ENCODE measurements at places on chromosomes 11 and 22.

- no peaks in the 10 kb centered on the region for H3K36me3 ChIP-seq
- H3K27ac ChIP-seq, result no peak overlapping the region
- H3K27me3 ChIP-seq, result peaks cover 4% of the 10 kb centered on the region
These were observed 43.9 kb upstream of the LRRC32 start for GRCh38 chr11:76714493-76714892.

DNA sequence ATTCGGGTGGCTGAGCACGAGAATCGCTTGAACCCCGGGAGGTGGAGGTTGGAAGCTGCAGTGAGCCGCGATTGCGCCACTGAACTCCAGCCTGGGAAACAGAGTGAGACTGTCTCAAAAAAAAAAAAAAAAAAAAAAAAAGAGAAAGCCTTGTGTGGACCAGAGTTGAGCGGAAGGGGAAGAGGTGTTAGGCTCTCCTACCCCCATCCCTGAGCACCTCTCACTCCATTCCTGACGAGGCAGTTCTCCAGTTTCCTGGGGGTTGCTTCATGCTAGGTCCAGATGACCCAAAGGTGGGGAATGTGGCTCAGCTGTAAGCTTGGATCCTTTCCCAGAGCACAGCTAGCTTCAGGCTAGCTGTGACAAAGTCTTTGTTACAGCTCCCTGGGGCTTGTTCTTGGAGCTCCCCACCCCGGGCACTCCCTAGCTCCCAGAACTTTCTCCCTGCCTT, 8.8 kb upstream of the DNAL4 start:
- no peak overlapping the region for H3K27ac ChIP-seq
- peaks cover 2% of the 10 kb centered on the region for H3K36me3 ChIP-seq
- no peak for DNase-seq
- H3K4me3 ChIP-seq, result no peak overlapping the region
- H3K4me1 ChIP-seq, result peaks cover 7% of the 10 kb centered on the region

GRCh38 chr22:46596819-46597218, 23.4 kb upstream of the GRAMD4 start:
- peaks cover 4% of the 10 kb centered on the region for H3K36me3 ChIP-seq
- no peak for DNase-seq
- H3K27ac ChIP-seq, result no peak overlapping the region
- no peaks in the 10 kb centered on the region for H3K27me3 ChIP-seq
- H3K4me3 ChIP-seq, result no peak overlapping the region

GRCh38 chr22:35834061-35834460, 116.4 kb downstream of the APOL5 start:
- no peak overlapping the region for H3K4me3 ChIP-seq
- H3K27ac ChIP-seq, result peak overlapping the region; percentile 9

DNA sequence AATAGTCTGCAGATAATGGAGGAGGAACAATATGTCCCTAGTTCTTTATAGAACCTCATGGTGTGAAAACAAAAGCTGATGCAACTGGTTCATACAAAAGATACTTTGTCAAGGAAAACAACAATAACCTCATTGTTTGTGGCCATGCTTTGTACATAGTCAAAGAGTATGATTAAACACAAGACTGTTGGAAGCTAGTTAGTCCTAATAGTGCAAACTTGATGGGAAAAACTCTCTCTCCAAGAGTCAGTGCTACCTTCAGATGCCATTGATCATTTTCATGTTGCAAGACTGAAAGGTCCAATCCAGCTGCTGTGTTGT, 20.1 kb upstream of the PLAAT2 start:
- no peak overlapping the region for H3K27ac ChIP-seq
- H3K36me3 ChIP-seq, result peaks cover 2% of the 10 kb centered on the region
- H3K4me1 ChIP-seq, result no peaks in the 10 kb centered on the region
- DNase-seq, result no peak
- no peak overlapping the region for H3K4me3 ChIP-seq

DNA sequence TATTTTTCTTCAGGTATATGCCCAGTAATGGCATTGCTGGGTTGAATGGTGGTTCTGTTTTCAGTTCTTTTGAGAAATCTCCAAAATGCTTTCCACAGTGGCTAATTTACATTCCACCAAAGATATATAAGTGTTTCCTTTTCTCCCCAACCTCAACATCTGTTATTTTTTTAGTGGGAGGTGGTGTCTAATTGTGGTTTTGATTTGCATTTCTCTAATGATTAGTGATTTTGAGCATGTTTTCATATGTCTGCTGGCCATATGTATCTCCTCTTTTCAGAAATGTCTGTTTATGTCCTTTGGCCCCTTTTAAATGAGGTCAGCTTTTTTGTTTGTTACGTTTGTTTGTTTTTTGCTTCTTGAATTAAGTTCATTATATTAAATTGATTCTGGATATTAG, 760.2 kb downstream of the KCNA4 start:
- no peaks in the 10 kb centered on the region for H3K27me3 ChIP-seq
- no peaks in the 10 kb centered on the region for H3K36me3 ChIP-seq
- no peak overlapping the region for H3K4me3 ChIP-seq
- no peak overlapping the region for H3K27ac ChIP-seq

DNA sequence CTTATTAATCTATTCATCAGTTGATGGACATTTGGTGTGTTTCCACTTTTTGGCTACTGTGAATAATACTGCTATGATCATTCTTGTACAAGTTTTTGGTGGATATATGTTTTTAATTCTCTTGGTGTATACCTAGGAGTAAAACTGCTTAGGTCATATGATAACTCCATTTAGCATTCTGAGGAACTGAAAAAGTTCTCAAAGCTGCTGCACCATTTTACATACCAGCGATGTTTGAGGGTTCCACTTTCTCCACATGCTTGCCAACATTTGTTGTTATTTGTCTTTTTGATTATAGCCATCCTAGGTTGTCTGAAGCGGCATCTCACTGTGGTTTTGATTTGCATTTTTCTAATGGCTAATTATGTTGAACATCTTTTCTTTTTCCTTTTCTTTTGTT, 4.1 kb upstream of the ACER3 start:
- H3K27me3 ChIP-seq, result no peaks in the 10 kb centered on the region
- no peak overlapping the region for H3K27ac ChIP-seq
- H3K36me3 ChIP-seq, result no peaks in the 10 kb centered on the region
- H3K4me1 ChIP-seq, result peaks cover 17% of the 10 kb centered on the region
- H3K4me3 ChIP-seq, result no peak overlapping the region
- DNase-seq, result no peak

GRCh38 chr22:46113910-46114517, 36.3 kb upstream of the PPARA start:
- H3K36me3 ChIP-seq, result peaks cover 7% of the 10 kb centered on the region
- no peak for DNase-seq
- H3K27ac ChIP-seq, result no peak overlapping the region
- H3K4me1 ChIP-seq, result peaks cover 8% of the 10 kb centered on the region
- H3K4me3 ChIP-seq, result no peak overlapping the region
- no peaks in the 10 kb centered on the region for H3K27me3 ChIP-seq

- peaks cover 43% of the 10 kb centered on the region for H3K27me3 ChIP-seq
- H3K4me1 ChIP-seq, result peaks cover 19% of the 10 kb centered on the region
- H3K27ac ChIP-seq, result no peak overlapping the region
- no peaks in the 10 kb centered on the region for H3K36me3 ChIP-seq
- H3K4me3 ChIP-seq, result peak overlapping the region; percentile 57
These were observed 534 bp downstream of the WNT7B start for GRCh38 chr22:45976254-45977002.

- peak overlapping the region; percentile 67 for H3K4me3 ChIP-seq
- H3K36me3 ChIP-seq, result peaks cover 60% of the 10 kb centered on the region
- peaks cover 54% of the 10 kb centered on the region for H3K4me1 ChIP-seq
- peak; percentile 57 for DNase-seq
These were observed 16.1 kb upstream of the APOA1 start for GRCh38 chr11:116853461-116854073.
